Calu3 (cell line): ENCODE measurements at places on chromosomes 7 and 10. TPM values are rescaled to one million over a fixed set of nuclear protein-coding genes. Genes with fewer than 3 reads are reported as not detected.

SOSTDC1 gene
- 13.9 and 22.1 TPM in 2 replicates for total RNA-seq

- no peak for DNase-seq
These were observed 5.9 kb upstream of the LDB3 start for GRCh38 chr10:86662186-86663045.

DNA sequence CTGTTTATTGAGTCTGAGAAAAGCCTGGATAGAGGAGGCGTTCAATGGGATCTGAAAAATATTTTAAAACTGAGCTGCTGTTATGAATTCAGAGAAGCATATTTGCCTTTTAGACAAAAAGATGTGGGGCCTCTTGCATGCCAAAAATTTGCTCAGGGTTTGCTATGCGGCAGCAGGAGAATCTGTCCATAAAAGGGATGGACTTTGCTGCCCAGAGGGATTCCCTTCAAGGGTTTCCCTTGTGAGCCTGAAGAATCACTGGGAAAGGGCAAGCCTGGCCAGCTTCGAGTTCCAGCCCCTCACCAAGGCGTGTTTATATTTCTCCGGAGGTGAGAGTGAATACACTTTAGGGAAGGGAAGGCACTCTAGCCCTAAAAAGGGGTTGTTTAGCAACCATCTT, 55.5 kb upstream of the CALD1 start:
- no peak for DNase-seq

DNA sequence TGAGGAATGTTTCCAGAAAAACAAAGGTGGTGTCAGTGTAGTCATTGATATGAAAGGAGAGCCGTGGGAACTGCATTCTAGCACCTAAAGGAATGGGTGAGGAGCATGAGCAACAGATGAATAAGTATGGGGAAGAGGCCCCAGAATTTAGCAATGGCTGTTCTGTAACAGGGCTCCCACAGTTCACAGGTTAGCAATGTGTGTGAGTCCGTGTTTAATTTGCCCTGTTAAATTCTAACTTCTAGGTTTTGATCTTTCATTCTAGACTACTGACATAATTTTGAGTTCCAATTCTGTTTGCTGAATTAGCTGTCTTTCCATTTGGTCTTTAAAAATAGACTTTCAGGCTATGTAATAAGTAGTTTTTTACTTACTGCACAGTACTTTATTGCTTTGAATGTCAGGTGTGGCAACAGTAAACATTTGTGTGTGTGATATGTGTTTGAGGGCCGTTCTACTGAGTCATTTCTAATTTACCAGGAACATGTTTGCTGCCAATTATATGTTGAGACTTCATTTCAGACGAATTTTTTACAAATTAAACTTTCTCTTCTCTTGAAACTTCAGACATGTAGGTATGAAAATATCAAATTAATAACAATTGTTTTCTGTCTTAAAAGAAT, 8.8 kb downstream of the STK17A start:
- no peak for DNase-seq

DNA sequence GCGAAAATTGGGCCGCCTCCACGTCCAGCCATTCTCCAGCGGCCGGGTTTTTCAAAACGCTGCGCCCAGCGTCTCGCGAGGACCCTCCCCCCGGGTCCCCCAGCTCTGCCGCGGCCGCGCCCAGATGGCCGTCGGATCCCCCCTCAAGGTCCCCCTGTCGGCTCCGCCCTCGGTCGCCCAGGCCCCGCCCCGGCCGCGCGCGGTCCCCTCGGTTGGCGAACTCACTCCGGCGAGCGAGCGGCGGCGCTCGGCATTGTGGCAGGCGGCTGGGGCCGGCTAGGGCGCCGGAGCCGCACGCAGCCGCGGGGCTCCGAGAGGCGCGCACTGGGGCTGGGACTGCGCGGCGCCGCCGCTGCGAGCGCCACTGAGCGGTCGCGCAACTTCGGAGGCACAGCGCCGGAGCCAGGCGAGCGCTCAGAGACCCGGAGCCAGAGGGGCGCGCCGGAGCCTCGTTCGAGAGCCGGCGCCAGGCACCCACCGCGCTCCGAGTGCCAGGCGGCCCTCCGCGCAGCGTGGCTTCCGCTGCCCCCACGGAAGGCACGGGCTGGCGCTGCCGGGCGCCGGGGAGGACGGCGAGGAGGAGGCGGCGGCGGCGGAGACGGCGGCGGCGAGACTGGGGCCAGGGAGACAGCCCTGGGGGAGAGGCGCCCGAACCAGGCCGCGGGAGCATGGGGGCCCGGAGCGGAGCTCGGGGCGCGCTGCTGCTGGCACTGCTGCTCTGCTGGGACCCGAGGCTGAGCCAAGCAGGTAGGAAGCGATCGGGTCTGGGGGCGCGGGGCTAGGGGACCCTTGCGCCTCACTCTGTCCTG, at the start of gene UNC5B:
Gene UNC5B (plus strand): TSS at position 253 of the 809 bp plus-strand sequence. CDS start 416 bp downstream, at position 669.
- DNase-seq, result peak; percentile 93

DNA sequence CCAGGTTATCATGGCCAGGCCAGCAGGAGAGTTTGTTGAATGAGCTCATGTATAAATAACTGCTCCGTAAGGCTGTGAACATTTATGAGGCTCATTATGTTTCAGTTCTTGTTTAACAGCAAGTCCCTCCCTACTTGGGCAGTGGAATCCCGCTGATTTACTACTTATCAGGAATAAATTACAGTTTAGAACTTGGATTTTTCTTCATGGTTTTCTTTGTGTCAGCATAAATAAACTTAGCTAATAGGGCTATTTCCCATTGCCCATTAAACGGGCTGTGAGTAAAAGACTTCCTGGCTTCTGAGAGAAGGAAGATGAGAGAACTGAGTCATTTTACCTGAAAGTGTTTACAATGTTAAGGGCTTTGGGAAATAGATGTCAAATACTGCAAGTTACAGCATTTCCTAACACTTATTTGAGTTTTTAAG, 701.6 kb upstream of the ANKRD30A start:
- DNase-seq, result no peak

CYP26C1 gene
- 0.39 and 0.45 TPM in 2 replicates for total RNA-seq
